ENCODE measurements at places on chromosomes 4 and X.

DNA sequence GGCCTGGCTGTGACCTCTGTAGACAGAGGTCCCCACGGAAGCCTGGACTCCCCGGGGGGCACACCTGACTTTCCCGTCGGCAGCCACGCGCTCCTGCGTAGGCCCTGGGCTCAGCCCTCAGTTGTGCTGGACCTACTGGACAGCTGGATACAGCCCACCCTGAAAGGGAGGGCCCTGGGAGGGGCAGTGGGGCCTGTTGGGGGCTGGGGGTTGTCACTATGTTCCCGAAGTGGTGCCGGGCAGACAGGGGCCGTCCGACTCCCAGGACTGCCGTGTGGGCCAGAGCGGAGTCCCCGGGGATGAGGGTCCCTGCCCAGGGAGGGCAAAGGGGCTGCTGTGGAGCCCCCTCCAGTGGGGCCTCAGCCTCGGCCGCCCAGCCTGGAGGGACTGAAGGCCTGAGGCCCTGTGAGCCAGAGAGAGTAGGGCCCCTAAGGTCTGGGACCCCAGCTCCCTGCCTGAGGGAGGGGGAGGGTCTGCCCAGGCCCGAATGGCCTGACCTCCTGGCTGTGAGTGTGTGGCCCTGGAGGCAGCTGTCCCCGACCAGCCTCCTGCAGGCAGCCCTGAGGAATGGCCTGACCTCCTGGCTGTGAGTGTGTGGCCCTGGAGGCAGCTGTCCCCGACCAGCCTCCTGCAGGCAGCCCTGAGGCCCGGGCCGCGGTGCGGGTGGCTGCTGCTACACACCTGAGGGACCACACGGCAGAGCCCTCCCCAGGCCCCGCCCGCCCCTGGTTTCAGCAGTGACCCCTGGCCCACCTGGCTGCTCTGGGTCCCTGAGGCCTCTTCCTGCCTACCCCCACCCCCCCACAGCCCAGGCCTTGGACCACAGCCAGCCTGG is 25.8 kb downstream of the FGFRL1 start:
- DNase-seq = no peak

DNA sequence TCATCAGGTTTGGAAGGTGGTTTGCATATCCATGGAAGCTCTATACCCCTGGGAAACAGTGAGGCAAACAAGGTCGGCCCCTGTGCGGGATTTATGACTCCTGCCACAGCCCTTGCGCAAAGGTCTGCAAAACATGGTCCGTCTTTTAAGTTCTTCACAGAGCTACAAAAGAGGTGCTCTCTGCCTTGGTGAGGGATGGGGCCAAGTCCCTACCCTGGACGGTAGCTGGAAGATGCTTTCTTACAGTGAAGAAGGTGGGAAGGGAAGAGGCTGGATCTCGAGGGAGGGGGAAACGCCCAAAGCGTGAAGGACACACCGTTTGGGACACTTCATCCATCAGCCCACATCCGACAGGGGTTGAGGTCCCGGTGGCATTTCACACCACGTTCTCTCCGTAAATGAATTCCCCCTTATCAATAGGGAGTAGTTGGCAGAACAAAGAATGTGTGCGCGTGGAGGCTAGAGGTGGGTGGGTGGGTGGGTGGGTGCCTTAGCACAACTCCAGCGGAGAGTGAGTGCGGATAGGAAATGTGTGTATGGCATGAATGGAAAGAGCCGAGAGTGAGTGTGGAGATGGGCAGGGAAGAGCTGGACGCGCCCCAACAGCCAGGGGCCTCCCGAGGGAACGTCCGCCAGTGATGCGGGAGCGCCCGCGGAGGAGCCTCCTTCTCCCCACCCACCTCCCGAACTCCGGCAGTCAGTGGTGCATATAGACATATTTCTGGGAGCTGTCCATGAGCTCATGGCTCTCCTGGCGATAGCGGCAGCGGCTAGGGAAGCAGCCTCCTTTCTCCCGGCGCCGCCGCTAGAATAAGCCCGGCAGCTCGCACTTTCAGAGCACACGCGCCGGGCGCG is 68.3 kb downstream of the LARP7 start:
- no peak for DNase-seq

- no peak for DNase-seq
Measured at GRCh38 chr4:139813881-139814280, 148.3 kb downstream of the MGST2 start.

GRCh38 chr4:142367418-142368180 is 478.5 kb downstream of the INPP4B start:
- DNase-seq = no peak

DNA sequence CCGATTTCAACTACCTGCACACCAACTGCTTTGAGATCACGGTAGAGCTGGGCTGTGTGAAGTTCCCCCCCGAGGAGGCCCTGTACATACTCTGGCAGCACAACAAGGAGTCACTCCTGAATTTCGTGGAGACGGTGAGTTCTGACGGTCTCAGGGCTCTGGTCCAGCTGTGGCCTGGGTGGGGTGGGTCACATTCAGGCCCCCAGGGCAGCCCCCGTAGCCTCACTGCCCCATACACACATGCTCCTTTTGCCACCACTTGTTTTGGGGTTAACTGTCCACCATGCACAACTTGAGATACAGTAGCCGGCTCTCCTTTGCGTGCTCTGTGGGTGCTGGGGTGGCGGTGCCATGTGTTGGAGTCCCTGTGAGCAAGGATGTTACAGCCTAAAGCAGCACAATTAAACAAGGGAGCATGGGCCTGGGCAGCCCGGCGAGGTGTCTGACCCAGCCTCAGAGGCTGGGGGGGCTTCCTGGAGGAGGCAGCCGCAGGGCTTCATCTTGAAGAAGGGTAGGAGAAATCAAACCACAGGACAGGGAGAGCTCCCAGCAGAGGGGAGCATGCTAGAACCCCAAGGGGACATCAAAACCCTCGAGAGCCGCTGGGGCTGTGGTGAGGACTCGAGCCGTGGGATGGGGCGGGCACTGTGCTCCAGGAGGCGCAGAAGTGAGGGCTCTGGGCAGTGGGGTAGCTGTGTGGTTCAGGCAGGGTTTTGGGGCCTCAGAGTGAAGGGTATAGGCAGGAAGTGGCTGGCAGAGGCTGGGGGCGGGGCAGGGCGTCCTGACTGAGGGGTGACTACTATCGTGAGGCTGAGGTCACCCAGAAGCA is 22.0 kb downstream of the CPZ start:
- DNase-seq = no peak

- DNase-seq = no peak
Measured at GRCh38 chrX:12986886-12987285, 12.0 kb downstream of the TMSB4X start.

DNA sequence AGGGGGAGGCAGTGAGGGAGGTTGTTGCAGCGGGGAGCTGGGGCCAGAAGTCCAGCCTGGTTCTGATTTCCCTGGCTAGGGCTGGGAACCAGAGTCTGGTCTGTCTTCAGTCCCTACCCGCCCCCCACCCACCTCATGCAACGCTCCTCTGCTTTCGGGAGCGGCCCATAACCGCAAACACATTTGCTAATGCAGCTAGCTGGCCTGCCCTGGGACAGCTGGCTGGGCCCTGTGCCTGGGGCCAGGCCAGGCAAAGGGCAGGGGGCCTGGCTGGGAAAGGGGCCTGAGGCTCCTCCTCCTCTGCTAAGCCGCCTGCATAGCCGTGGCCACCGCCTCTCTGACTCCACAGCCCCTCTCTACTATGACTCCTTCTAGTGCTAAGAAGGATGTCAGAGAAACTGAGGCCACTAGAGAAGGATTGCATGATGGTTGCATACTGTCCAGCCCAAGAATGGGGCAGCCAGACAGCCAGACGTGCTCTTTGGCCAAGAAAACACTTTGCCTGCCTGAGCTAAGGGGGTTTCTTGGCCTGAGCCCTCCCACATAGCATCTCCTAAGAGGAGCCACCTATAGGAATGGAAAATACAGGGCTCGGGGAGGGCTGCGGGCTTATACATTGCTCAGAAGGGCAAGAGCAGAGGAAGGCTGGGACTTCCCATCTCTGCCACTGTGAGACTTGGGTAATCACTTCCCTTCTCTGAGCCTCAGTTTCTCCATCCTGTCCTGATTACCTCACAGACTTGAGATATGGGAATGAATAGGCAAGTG is 76.9 kb downstream of the PJA1 start:
- no peak for DNase-seq

DNA sequence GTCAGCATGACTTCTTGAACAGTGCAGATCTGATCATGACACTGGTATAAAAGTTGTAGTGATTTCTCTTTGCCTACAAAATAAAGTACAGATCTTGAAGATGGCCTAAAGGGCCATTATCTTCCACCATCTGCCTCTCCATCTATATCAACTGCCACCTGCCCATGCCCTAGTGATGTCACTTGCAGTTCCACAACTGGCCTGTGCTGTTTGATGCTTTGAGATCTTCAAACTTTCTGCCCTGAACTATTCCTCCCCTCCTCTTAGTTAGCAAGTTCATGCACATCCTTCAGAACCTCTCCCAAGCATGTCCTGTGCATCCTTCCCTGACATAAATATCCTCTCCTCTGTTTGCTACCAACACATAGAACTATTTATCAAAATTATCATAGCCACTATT is 217.0 kb downstream of the SOWAHB start:
- DNase-seq = no peak
